Stimulated activated CD4-positive, alpha-beta T cell treated with anti-CD3 and anti-CD28 coated beads, Interleukin-15, amount 100 ng/mL, for 1 hour (primary cell): ENCODE measurements at places on chromosomes 6 and 20.

GRCh38 chr6:110748453-110748852, 66.8 kb downstream of the CDK19 start:
- no peak for DNase-seq

- no peak for DNase-seq
Observed at GRCh38 chr20:19765913-19766312, 7.9 kb downstream of the RIN2 start.

GRCh38 chr20:41406896-41407444, 40.4 kb upstream of the EMILIN3 start:
- DNase-seq = no peak

- no peak for DNase-seq
Observed at GRCh38 chr6:11637266-11637665, 99.7 kb downstream of the TMEM170B start.

DNA sequence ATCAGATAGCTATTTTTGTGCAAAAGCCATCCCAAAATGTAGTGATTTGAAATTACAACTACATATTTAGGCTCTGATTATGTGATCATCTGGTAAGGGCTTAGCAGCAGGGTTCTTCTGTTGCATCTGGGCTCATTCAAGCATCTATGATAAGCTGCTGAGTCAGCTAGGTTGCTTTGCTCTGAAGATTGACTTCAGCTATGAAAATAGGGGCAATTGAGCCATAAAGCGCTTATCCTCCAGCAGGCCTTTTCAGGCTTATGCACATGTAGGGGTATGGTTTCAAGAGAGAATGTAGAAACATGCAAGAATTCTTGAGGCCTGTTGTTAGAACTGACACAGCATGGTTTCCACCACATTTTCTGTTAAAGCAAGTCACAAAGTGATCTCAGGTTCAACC, 114.1 kb downstream of the PLCB1 start:
- DNase-seq = no peak

- DNase-seq = no peak
Observed at GRCh38 chr6:5557506-5557905, 296.2 kb downstream of the FARS2 start.

DNA sequence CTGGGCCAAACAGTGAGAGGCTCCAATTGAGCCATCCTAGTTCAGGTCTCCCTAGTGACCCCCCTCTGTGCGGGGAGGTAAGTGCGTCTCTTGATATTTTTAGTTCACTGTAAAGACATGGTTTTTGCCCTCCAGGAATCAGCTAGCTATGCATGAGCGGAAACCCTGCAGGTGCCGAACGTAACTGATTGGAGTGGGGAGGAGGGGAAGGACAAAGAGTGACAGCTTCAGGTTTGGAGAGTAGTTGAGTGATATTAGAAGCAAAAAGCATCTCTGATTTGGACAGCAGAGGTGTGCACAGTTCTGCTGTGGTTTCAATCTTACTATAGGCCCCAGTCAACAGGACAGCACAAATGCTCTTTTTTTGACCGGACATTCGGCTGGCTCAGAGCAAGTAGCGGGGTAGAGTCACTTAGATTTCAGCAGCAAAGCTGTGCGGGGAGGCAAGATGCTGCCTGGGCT, 31.8 kb downstream of the TBC1D7 start:
- DNase-seq = no peak

DNA sequence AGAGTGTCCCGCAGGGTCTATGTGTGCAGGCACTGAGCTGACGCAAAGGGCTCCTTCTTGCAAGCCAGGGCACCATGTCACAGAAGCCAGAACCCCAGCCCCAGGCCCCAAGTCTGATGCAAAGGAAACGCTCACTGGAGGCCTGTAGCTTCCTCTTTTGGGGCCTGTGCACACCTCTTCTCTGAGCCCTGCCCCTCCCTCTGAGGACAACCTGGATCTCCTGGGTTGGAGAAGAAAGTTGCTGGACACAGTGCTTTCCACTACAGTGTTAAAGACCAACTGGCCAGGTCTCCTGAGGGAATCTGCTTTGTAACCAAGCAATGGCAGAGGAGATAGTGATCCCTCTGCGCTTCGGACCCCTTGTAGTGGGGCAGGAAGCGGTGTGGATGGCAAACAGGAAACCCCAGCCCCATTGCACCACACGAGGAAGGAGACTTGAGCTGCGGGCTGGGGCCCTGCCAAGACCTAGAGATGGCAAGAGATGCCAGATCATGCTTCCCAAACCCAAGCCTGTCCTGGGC, 90.0 kb downstream of the PRND start:
- peak; percentile 45 for DNase-seq

DNA sequence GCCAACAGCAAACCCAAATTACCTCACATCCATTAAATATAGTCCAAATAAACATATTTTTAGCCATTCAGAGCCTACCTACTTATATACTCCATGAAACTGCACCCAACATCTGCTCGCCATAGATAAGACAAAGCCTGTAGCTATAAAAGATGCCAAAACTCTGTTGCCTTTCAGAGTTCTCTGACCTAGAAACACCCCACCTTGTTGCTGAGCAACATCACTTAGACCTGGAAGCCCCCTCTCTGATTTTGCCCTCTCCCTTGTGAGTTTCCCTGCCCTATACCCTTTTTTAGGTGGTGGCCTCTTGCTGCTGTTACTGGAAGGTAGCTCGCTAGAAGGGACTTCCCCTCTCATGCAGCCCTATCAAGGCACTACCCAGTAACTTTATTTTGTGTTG, 27.7 kb upstream of the FBXL4 start:
- no peak for DNase-seq

GRCh38 chr6:167988945-167989841, 8.3 kb upstream of the KIF25 start:
- DNase-seq = no peak
